ENCODE measurements at places on chromosomes 3 and 15.

DNA sequence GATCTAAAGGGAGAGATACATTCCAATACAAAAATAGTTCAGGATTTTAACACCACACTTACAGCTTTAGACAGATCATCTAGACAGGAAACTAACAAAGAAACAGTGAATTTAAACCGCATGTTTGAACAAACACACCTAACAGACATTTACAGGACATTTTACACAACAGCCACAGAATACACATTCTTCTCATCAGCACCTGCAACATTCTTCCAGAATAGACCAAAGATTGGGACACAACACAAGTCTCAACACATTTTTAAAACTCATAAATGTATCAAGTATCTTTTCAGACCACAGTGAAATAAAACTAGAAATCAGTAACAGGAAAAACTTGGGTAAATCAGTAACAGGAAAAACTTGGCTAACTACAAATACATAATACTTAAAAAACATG, 256.3 kb downstream of the MCTP2 start:
- no peak for DNase-seq

DNA sequence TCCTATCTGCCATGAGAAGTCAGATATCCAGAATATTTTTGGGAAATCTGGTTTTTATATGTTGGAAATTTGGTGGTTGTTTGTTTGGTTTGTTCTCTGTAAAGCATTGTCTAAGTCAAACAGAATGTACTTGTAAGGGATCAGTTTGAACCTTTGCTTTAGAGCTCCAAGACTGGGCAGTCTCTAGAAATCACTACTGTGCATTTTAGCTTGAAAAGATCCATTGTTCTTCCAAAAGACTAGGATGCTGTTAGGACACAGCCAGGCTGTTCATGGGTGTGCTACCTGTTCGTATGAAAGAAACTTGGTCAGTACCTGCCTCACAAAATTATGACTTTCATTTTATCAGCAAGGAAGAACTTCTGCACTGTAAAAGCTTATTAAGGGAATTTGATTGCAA, 182.6 kb downstream of the WDR72 start:
- no peak for DNase-seq

GRCh38 chr3:52472239-52473000, 17.0 kb downstream of the NISCH start:
- DNase-seq, result no peak

DNA sequence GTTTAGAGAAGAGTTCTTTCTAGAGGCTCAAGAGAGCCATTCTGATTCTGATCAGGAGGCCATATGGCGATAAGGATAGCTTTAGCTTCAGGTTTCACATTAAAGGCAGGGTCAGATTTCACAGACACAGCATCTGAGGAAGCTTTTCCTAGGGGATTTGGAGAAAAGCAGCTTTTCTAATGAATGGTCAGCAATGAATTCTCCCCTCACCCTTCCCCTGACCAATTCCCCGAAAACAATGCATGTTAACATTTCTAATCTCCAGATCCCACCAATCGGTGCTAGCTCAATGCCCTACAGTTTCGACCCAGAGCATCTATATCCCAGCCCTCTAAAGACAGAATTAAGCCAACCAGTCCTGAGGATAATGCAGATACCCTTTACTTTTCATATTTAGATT, 9.8 kb downstream of the AGBL1 start:
- no peak for DNase-seq

- DNase-seq, result no peak
These were observed 96.9 kb upstream of the ATP2B2 start for GRCh38 chr3:10602271-10602670.

- DNase-seq, result no peak
These were observed 25.0 kb downstream of the SRGAP3 start for GRCh38 chr3:9224490-9224889.

GRCh38 chr3:37825744-37826400, 35.8 kb upstream of the CTDSPL start:
- DNase-seq, result no peak

Data from fibroblast of skin of left biceps (primary cell).